Stimulated activated CD8-positive, alpha-beta memory T cell treated with anti-CD3 and anti-CD28 coated beads, Interleukin-15, amount 100 ng/mL, for 4 hours (primary cell): ENCODE measurements at places on chromosomes 5 and 9.

DNA sequence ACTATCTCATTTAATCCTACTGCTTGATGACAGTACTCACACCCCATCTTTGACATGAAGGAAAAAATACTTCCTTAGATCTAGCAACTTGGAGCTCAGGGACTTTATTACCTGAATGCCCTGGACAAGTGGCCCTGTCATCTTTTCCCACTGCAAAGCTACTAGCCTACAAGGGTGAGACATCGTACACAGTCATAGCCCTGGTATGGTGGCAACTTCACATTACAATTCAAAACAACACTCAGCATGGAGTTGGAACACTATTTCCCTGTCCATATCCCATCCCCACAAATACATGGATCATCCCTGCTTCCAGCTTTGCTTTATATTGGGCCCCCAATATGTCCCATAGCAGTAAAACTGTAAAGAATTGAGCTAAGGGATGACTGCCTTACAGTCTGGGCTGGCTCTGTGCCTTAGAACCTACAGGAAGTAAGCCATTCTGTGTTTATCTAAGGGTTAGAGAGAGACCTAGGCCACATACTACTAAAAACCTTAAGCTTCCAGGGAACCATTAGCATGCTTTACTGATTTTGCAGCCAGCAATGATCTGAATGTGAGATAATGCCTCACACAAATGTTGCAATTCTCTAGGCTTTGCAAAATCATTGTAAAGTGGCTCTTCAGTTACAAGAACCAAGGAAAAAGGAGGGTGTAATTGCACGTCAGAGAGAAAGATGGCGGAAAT, 55.9 kb downstream of the OTULIN start:
- DNase-seq, result no peak

GRCh38 chr5:79793304-79793703, 103.7 kb downstream of the CMYA5 start:
- no peak for DNase-seq

DNA sequence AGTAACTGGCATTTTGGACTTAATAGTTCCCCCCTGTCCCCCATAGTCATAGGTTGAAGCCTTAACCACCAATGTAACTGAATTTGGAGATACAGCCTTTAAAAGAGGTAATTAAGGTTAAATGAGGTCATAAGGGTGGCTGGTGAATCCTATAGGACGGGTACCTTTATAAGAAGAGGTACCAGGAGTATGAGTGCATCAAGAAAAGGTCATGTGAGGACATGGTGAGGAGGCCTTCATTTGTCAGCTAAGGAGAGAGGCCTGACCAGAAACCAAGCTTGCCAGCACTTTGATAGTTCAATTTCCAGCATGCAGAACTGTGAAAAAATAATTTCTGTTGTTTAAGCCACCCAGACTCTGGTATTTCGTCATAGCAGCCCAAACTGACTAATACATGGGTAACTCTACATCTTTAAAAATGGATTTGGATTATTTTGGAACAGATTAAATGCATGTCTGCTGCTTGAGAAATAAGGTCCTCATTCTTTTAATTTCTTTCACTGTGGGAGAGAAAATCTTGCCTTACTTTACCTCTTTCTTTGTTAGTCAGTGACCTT, 9.7 kb downstream of the RASA1 start:
- DNase-seq, result no peak

GRCh38 chr5:177382423-177383029, 1.7 kb upstream of the SLC34A1 start:
- no peak for DNase-seq

GRCh38 chr9:129334105-129334935, 156.3 kb upstream of the IER5L start:
- no peak for DNase-seq

- no peak for DNase-seq
Observed at GRCh38 chr9:108652851-108653250, 202.9 kb downstream of the ACTL7B start.

- DNase-seq, result no peak
Observed at GRCh38 chr5:1781107-1781506, 18.5 kb downstream of the MRPL36 start.

GRCh38 chr9:70192707-70193106, 66.1 kb upstream of the SMC5 start:
- no peak for DNase-seq

DNA sequence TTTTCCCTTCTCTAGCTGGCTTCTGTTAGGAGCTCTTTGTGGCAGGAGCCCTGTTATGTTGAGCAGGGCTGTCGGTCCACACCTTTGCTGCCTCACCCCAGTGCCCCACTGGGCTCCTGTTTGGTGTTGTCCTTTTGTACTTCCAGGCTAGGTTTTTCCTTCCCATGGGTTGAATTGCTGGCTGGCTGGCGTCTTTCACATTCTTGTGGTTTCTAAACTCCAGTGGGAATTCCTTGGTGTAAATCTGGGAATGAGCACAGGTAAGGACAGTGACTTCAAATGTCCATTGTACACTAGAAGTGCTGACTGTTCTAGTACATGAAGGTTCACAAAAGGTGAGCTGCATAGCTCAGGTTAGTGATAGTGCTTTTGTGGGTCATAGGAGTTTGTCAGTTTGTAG, 30.4 kb downstream of the RASGRF2 start:
- DNase-seq, result no peak

GRCh38 chr5:145780982-145781381, 54.2 kb downstream of the PRELID2 start:
- DNase-seq, result no peak

DNA sequence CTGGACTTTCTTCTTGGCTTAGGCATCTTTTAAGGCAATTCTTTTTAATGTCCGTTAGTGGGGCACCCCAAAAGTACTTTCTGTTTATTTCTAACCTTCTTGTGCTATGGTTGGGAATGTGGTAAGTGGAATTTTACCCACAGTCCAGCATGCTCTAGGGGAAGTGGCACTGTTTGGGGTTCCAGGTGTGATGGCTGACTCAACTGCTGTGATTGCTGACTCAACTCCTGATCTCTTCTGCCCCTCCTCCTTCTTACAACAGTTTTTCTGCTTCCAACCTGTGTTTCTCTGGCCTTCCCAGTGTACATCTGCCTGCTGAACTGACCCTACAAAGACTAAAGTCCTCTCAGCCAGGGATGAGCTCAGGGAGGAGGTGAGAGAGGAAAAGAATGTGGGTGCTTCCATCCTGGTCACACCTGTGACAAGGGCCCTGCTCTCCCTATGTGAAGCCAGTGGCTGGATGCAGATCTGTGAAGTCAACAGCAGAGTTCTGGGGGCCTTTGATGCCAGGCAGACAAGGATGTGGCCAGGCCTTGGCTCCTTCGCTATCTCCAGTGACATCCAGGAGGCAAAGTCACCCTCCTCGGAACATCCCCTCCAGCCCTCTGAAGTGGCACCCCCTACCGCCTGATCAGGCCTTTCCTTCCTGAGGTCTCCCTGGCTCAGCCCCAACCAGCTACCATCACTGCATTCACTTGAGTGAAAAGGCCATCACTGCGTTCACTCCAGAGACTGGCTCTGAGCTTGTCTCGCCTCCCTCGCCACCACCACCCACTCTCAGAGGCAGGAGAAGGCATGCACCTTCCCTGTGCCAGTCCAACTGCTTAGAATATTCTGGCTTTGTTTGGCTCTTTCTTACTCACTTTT, 72.2 kb downstream of the C5orf15 start:
- DNase-seq, result no peak

GRCh38 chr5:115487756-115488155, 56.8 kb downstream of the FEM1C start:
- DNase-seq, result no peak

- no peak for DNase-seq
Observed at GRCh38 chr5:73692166-73692640, 66.2 kb downstream of the ARHGEF28 start.

GRCh38 chr9:137740312-137740711, 121.5 kb downstream of the EHMT1 start:
- no peak for DNase-seq

GRCh38 chr9:84993105-84993504, 323.6 kb downstream of the NTRK2 start:
- DNase-seq, result no peak

- DNase-seq, result no peak
Observed at GRCh38 chr5:24141046-24141445, 503.7 kb downstream of the CDH10 start.
